Stromal cell of bone marrow (primary cell): ENCODE measurements at places on chromosomes 11 and 22.

DNA sequence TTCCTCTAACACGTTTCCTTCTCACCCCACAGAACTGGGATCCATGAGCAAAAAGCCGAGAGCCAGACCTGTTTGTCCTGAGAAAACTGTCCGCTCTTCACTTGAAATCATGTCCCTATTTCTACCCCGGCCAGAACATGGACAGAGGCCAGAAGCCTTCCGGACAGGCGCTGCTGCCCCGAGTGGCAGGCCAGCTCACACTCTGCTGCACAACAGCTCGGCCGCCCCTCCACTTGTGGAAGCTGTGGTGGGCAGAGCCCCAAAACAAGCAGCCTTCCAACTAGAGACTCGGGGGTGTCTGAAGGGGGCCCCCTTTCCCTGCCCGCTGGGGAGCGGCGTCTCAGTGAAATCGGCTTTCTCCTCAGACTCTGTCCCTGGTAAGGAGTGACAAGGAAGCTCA lies 24.0 kb downstream of the CD5 start:
- no peak for DNase-seq

- no peak for DNase-seq
Observed at GRCh38 chr11:122816761-122817520, 21.4 kb upstream of the CRTAM start.

DNA sequence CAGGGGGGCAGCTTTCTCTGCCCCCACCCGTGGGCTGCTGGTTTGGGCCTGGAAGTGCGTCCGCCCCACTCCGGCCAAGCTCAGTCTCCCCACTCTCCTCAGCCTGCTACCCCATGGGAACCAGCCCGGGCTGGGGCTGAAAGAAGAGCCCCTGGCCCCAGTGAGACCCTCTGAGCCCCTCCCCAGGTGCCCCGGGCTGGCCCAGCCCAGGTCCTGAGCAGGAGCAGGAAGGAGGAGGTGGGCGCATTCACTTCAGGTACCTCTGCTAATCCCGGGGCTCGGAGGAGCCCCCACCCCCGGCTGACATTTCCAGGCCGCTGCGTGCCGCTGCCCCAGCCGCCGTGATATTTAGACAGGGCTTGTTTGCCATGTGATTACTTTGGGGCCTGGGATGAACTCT lies 8.7 kb upstream of the TH start:
- no peak for DNase-seq

- no peak for DNase-seq
Observed at GRCh38 chr11:11036848-11037732, 179.2 kb upstream of the ZBED5 start.

- DNase-seq = no peak
Observed at GRCh38 chr11:73553266-73553665, 44.6 kb downstream of the FAM168A start.

- DNase-seq = no peak
Observed at GRCh38 chr22:39446239-39446721, 10.5 kb upstream of the MGAT3 start.

GRCh38 chr11:1073261-1073724 lies 1.4 kb upstream of the MUC2 start:
- DNase-seq = peak; percentile 17

- no peak for DNase-seq
Observed at GRCh38 chr11:121968638-121969037, 147.4 kb downstream of the BLID start.

DNA sequence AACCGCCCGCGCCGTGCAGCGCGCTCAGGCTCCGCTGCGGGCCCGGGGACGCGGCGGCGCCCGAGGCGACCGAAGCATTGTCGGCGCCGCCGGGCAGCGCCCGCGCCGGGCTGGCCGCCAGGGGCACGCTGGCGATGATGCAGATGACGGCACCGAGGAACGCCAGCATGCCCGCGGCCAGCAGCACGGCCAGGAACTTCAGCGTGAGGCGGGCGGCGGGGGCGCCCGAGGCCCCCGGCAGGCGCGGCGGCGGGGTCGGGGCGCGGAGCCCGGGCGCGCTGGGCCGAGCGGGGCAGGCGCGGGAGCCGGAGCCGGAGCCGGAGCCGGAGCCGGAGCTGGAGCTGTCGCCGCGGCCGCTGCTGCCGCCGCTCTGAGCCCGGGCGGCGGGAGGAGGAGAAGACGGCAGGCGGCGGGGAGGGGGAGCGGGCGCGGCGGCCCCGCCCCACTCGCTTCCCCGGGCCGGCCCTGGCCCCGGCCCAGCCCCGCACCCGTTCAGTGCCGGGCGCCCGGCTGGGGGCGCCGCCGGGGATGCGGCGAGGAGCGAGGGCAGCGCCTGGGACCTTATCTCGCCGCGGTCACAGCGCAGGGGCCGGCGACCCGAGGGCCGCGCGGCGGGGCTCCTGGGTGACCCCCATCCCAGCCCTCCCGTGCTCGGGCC lies at the start of gene NPTXR:
TSS of gene NPTXR (minus strand) at position 372 of the 658 bp plus-strand sequence.
- peak; percentile 16 for DNase-seq

- DNase-seq = no peak
Observed at GRCh38 chr11:132099692-132100091, 729.3 kb downstream of the NTM start.

- DNase-seq = peak; percentile 21
Observed at GRCh38 chr11:30244265-30244664, 13.5 kb downstream of the FSHB start.

DNA sequence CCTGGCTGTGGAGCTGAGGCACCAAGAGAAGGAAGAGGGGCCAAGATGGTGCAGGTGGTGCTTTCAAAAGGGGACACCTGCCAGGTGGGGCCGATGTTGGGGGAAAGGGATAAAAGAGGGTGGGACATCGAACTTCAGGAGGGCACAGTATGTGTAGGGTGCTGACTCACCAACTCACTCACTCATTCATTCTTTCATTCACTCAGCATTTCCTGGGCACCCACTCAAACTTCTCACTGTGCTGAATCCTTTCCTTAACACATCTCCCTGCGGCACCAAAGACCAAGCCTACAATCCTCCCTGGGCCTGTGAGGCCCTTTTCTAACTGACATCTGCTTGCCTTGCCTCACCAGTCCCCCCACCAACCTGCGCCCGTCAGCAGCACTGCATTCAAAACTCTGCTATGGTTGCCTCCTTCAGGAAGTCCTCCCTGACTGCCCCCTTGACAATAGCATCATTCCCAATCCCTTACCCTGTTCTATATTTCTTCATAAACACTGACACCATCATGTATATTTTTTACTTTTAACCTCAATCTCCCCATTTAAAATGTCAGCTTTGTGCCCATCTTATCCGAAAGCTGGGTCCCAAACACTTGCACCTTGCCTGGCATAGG lies 246.6 kb downstream of the MN1 start:
- no peak for DNase-seq

- peak; percentile 65 for DNase-seq
Observed at GRCh38 chr11:76835928-76836612, 24.6 kb upstream of the ACER3 start.

- DNase-seq = peak; percentile 44
Observed at GRCh38 chr11:32081129-32081641, 9.7 kb upstream of the RCN1 start.

DNA sequence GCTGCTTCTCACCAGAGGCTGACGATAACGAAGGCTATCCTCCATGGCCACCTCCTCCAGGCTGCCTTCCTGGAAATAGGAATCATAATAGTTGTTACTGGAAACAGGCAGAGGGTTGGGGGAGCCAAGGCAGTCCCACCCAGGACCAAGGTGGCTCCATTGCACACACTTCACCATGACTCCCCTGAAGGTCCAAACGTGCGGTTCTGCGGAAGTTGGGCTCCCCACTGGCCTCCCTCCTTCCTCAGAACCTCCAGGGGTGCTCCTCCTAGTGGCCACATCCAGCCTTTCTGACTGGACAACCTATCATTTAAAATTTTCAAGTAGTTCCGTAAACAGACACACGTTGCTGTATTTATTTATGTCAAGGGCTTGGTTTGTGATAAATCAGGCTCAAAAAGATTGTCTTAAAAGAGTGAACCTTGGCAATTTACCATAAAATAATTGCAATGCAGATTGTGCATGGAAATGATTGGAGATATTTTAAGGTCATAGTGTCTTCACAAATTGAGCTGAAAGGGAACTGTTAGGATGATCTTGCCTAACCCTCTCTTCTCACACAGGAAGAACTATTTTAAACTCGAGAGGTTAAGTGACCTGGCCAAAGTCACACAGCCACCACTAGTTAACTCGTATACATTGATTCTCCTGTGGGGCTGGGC lies 1.4 kb upstream of the TCN2 start:
- DNase-seq = no peak

DNA sequence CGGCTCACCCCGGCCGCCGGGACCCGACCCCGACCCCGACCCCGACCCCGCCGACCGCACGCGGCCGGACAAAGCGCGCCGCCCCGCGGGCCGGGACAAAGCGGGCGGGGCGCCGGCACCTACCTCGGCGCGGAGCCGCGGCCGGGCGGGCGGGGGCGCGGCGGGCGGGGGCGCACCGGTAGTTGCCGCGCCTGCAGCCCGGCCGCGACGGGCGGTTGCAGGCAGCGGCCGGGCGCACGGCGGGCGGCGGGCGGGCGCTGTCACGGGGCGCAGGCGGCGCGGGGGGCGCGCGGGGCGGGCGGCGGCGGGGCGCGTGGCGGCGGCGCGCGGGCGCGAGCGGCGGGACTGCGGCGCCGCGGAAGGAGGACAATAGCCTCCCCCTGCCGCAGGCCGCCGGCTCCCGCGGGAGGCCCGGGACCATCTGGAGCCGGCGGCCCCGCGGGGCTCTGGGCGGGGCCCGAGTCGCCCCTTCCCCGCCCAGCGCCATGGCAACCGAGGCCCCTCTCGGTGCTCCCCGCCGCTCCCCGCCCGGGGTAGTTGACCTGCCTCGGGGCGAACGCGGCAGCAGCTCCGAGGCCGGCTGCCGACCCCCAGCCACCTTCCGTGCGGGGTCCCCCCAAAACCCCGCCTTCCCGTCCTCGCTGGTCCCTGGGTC lies 851 bp downstream of the SPTBN2 start:
- DNase-seq = no peak

DNA sequence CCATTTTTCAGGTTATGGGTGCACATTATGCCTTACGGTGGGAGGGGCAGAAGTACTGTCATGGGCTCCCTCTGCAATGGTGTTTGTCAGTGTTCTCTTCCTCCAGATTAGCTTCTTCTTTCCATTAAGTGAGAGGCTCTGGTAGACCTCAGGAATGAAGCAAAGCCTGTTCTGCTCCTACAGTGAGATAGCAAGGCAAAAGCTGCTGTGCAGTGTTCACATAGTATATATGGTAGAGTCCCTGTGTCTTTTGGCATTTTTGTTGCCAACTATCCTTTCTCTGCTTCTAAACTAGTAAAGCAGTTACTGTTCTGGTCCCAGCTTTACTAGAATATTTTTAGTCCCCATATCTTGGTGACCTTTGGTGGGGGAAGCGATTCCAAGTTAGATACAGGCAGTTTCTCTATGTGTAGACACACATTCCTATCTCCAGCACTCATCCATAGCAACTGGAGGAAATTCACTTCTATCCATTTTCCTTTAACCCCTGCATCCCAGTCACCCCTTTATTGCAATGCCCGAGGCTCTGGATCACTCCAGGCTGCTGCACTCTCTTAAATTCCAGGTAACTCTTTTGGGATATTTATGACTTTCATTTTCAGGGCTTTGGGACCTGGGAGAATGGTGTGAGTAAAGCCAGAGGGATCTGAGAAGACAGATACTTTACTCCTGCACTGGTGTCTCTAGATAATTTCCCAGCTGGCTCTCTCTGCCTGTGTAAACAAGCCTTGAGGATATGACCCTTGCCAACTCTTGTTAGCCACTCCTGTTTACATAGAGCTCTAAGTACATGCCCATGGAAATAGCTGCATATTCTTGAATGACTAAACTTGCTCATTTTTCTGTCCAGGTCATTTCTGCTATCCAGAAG lies 3.9 kb upstream of the TRIM34 start:
- peak; percentile 81 for DNase-seq

GRCh38 chr11:130655300-130655699 lies 206.9 kb downstream of the ADAMTS15 start:
- DNase-seq = no peak

DNA sequence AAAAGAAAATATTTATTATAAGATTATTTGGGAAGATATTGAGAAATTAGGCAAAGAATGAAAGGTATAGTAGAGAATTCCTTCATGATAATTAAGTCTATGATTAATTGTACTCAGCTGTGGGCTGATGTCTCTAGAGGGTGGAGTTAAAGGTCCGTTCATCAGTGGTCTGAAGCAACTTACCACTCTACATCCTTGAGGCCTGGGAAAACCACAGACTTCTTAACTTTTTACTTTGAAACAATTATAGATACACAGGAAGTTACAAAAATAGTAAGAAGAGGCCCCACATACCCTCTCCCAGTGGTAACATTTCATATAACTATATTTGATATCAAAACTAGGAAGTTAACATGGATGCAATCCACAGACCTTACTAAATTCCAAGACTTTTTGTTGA lies 167.0 kb upstream of the NECTIN1 start:
- no peak for DNase-seq

DNA sequence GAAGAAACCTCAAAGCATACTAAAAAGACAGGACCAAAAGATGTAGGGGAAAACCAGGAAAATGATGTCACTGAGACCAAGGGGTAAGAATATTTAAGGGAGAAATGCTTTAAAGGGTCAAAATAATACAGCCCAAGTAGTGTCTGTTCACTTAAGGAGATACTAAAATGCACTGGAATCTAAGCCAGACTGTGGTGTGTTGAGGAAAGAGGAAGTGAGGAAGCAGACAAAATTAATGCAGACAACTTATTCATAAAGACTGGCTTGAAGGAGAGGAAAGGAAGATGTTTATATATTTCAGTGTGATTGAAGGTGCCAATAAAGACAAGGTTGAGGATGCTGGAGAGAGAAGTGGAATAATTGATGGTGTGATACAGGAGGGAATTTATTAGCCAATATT lies 15.7 kb downstream of the ZNF215 start:
- no peak for DNase-seq

- no peak for DNase-seq
Observed at GRCh38 chr11:126857860-126858808, 142.4 kb downstream of the KIRREL3 start.

DNA sequence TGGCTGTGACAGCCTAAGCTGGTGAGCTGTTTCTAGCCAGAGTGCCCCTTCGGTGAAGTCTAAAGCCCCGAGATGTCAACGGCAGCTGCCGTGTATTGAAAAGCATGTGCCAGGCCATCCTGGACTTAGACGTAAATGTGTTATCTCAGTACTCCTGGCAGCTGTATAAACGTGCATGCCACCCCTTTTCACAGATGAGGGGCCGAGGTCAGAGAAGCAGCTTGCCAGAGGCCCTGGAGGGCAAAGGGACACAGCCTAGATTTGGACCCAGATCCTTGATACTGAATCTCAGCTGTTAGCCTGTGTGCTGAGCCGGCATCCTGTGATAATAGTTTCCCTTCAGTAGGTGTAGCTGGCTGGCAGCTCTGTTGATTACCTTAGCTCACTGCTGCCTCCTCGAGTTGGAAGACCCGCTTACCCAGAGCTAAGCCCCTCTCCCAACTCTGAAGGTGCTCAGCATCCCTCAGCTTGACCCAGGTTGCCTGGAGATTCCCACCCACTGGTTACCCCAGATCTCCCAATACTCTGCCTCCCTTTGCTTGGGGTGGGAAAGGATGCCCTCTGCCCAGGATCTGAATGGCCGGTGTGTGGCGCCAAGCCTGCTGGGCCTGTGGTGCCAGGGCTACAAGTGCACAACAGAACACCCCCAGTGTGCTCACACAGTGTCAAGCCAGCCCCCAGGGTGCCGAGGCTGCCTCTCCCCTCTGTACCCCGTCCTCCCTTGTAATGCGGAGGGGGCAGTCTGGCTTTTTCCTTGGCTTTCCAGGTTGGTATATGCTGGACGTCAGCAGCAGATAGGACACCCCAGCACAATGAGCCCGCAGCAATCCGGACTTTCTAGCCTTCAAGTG lies 59.8 kb upstream of the WNT7B start:
- DNase-seq = no peak
